Activated CD8-positive, alpha-beta memory T cell treated with anti-CD3 and anti-CD28 coated beads for 4 hours (primary cell): ENCODE measurements at places on chromosomes 4 and X.

DNA sequence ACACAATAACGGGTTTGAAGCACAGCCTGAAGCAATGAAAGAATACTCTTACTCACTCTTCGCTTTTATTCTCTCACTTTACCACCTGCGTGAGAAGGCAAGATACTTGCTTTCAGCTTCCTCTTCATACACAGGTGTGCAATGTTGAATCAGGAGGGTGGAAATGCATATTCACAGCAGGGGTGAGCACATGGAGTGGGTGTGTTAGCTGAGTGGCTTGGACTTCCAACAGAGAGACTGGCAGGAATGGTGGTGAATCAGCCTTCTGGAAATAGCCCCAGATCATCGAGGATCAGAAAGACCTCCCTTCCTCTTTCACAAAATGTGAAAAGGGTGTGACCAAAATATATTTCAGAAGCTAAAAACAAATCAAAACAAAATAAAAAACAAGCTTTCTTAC is 521.2 kb downstream of the STIM2 start:
- no peak for DNase-seq

DNA sequence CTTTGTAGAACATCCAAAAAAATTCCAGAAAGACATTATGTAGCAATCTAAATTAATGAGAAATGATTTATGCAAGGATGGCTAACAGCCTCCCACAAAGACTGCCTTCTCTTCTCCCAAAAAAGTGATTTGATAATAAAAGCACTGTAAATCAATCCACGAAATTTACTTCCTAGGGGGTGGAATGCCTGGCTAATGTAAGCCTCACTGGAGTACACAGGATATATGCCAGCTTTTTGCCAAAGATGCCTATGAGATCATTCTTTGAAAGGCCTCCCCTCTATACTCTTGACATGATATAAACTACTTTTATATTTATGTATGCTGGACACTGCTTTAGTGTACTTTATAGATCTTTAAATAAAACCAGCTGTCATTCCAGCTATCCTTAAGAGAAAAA is 211.1 kb downstream of the ADAMTS3 start:
- no peak for DNase-seq

- no peak for DNase-seq
Observed at GRCh38 chrX:110170029-110170428, 147.9 kb downstream of the AMMECR1 start.

GRCh38 chr4:118954246-118954645 is 65.6 kb downstream of the SYNPO2 start:
- no peak for DNase-seq

DNA sequence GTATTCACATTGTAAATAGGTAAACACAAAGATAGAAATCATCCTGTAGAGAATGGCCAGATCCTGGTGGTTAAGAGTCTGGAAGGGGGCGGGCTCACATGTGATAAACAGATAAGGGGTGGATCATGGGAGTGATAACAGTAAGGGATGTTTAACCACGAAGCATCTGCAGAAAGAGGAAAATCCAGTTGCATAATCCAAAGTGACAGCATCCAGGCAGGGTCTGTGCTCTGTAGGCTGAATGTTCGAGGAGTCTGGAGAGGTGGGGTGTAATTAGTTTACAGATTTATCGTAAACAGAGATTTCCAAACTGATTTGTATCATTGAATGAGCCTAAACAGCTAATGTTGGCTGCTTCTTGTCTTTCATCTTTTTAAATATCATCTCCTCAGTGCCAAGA is 1009.8 kb upstream of the SLIT2 start:
- no peak for DNase-seq

DNA sequence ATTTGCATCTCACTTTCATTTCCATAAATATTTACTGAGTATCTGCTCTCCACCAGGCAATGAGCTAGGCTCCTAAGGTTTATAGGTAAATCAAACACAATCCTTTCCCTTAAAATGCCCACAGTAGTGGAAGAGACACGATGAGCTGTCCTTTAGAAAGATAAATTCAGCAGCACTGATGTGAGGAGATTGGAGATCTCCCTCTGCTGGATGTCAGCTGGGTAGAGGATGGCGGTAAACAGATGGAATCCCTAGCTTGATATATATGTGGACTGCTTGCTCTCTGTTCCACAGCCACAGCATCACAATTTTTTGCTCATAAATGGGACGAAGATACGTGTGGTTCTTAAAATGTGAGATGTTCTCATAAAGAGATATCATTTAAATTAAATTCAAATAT is 216.4 kb upstream of the RASGEF1B start:
- no peak for DNase-seq

DNA sequence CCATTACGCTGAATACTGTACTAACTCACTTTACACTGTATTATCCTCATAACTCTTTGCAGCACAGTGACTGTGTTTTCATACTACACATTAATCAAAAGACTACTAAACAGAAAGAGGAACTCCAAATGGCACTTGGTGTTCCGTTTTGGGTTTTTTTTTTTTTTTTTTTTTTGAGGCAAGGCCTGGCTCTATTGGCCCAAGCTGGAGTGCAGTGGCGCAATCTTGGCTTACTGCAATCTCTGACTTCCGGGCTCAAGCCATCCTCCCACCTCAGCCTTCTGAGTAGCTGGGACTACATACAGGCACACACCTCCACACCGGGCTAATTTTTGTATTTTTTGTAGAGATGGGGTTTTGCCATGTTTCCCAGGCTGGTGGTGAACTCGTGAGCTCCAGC is 10.7 kb downstream of the KLHL8 start:
- DNase-seq, result no peak

- DNase-seq, result no peak
Observed at GRCh38 chr4:52091801-52092200, 40.7 kb downstream of the SPATA18 start.

DNA sequence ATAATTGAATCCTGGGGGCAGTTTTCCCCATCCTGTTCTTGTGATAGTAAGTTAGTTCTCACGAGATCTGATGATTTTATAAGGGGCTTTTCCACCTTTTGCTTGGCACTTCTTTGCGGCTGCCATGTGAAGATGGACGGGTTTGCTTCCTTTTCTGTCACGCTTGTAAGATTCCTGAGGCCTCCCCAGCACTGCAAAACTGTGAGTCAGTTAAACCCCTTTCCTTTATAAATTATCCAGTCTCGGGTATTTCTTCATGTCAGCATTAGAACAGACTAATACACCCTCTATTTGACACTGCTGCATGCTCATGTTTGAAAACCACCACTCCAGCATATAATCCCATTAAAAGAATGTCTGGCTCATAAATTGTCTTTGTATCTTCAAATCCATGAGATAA is 264.4 kb upstream of the ITM2A start:
- DNase-seq, result no peak

DNA sequence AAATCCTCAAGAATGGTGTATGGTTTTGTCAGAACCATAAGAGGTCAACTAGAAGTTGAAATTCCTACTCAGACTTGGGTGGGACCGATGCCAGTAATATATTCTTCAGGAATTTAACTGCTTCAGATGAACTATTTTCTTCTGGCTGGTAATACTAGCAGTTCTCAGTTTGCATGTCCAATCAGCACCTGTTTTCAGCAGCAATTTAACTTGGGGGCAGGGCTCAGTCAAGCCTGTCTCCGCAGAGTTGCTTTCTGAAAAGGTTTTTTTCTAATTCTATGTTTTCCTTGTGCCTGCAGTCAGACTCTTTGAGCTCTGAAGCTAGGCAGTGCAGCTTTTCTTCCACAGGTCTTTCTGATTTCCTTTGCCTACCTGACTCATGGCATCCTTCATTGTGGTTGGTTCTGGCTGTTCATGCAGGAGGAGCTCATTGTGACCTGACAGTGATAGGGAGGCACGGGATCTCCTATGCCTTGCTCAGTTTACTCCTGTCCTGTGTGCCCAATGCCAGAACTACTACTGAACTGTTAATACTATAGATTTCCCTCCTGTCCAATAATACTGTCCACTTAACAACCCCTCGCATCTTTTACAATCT is 17.3 kb upstream of the FMR1 start:
- no peak for DNase-seq

DNA sequence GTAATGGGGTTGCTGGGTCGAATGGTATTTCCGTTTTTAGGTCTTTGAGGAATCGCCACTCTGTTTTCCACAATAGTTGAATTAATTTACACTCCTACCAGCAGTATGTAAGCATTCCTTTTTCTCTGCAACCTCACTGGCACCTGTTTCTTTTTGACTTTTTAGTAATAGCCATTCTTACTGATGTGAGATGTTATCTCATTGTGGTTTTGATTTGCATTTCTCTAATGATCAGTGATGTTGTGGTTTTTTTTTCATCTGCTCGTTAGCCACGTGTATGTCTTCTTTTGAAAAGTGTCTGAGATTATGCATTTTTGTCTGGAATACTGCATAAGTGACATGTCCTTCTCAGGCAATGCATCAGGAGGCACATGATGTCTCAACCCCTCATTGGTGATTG is 28.8 kb downstream of the REPS2 start:
- no peak for DNase-seq

DNA sequence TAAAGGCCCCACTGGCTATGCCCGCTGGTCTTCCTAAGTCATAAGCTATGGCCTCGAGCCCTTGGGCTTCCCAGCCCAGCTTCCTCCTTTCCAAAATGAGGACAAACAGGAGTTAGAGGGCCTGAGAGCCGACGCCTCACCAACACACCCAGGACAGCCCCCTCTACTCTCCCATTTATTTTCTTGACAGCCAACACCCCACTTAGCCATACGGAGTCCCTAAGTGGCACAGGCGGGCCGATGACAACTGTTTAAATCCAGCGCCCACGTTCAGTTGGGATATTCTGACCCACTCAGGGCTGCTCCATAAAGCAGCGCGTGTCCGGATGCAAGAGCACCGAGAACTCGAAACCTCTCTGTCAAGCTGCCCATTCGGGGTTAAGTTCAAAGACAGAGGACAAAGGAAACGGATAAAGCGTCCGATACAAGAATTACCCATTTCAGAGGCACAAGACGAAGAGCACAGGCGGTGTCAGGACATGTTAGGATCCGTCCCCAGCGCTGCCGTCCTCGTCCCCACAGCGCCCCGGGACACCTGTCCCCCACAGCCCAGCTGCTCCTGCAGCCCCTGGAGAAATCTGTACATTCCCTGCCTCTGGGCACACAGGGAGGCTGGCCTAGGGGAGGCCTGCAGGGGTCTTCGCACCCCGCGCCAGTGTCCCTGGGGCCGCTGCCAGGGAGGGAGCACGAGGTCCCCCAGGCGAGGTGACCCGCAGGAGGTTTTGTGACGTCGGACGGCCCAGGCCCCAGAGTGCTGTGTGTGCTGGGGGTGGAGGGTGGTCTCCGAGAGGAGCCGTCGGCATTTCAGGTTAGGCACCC is 1.2 kb downstream of the PRKX start:
- DNase-seq, result no peak
